ENCODE measurements at places on chromosomes 1 and 21. TPM values are rescaled to one million over a fixed set of nuclear protein-coding genes. Genes with fewer than 3 reads are reported as not detected.

DNA sequence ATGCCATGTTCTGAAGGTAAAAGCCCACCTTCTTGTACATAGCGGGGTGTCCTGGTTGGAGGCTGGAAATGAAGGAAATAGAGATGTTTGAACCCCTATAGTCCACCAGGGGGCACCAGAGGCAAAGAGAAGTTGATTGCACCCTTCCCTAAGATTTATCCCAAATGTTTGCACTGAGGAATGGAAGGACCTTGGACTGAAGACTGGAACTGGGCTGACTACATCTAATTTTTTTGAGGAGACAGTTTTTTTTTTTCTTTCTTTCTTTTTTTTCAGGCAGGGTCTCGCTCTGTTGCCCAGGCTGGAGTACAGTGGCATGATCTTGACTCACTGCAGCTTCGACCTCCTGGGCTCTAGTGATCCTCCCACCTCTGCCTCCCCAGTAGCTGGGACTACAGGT is 55.3 kb upstream of the EIF4G3 start:
- peak; percentile 44 for DNase-seq

DNA sequence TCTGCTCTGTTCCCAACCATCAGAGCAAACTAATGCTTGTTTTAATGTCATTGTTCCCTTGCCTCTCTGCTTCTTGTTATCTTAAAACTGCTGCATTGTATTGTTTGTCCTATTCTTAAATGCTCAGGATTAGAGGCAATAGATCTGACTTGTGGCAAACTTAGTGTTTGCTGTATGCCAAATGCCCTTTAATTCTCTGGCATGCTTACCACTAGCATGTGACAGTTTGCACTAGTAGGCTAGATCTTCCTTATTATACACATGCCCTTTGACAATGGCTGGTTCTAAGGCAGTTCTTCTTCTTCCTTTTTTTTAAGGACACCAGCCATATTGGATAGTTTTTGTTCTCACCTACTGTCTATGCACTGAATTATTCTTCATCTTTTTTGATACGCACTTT is 30.1 kb downstream of the PALMD start:
- DNase-seq, result no peak

- no peak for DNase-seq
These were observed 23.4 kb downstream of the WDR4 start for GRCh38 chr21:42855937-42856335.

GRCh38 chr1:24990779-24991641 is 60.9 kb upstream of the RUNX3 start:
- DNase-seq, result no peak

GRCh38 chr1:85947186-85947585 is 209.4 kb downstream of the COL24A1 start:
- DNase-seq, result no peak

GRCh38 chr1:84146411-84147032 is 2.5 kb downstream of the PRKACB start:
- peak; percentile 36 for DNase-seq

DNA sequence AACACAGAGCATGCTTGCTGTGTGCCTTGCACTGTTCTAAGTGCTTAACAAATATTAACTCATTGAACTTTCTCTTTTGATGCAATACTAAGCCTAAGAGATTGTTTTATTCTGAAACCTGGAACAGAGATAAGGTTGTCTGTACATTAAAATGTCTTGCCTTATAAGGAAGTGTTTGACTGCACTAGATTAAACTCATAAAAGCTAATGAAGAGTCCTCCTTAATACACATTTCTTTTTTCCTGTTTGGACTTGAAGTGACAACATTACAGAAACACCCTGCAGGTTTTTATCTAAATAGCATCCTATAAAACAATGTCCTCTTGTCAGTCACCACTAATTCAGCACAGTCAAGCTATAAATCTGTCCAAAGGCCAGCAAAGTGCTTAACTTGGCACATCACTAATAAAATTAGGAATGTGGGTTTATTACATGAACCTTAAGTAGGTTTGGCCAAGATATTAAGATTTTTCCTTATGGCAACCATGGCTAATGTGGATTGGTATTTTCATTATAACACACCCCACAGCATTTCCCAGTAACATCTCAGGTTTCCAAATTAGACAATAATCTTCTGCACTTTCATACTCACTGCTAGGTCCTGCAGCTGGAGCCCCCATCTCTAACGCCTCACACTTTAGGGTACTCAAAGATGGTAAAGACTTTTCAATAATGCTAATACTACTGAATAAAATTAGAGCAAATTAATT is 389.7 kb downstream of the LMO4 start:
- DNase-seq, result no peak

DNA sequence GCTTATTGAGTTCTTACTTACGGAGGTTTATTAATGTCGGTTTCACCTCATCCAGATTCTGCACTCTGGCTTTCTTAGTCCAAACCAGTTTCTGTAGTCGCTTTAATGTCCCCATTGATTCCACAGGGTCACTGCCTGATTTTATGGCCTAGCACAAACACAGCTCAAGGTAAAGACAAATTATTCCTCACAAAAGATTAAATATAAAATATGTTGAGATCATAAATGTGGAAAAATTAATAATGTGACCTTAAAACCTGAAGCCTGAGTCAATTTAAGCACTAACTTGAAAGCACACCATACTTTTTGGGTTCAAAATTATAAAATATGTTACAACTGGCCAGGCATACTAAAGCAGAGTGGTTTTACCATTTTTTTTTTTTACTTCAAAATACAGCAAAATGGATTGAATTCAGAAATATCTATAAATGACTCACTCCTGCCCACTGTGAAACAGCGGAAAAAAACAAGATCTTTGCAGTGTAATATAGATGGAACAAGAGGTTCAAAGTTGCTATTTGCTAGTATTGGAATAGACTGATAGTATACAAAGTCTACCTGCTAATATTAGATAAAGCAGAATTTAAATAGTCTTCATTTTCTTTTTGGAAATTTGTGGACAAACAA is 37.6 kb upstream of the SAMSN1 start:
- DNase-seq, result no peak

- no peak for DNase-seq
These were observed 5.8 kb downstream of the AVPR1B start for GRCh38 chr1:206111271-206111927.

- DNase-seq, result no peak
These were observed 6.4 kb downstream of the FOXD2 start for GRCh38 chr1:47444297-47444561.

- DNase-seq, result no peak
These were observed 2.4 kb upstream of the CGN start for GRCh38 chr1:151508833-151509232.

DNA sequence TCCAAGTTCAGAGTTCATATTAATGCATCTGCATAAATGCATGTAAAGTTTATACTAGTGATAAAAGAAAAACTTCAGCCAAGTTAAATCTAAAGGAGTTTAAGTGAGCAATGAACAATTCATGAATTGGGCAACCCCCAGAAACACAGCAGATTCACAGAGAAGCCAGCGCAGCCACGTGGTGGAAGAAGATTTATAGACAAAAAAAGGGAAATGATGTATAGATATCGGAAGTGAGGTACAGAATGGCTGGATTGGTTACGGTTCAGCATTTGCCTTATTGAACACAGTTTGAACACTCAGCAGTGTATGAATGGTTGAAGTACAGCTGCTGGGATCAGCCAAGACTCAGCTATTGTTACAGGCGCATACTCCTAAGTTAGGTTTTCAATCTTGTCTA is 5.7 kb downstream of the AK5 start:
- no peak for DNase-seq

- DNase-seq, result peak; percentile 56
These were observed 93.9 kb upstream of the TARDBP start for GRCh38 chr1:10918531-10918930.

GRCh38 chr1:65524931-65525265 is 104.4 kb downstream of the LEPR start:
- no peak for DNase-seq

- DNase-seq, result no peak
These were observed 138.2 kb downstream of the GLUL start for GRCh38 chr1:182253319-182253860.

DNA sequence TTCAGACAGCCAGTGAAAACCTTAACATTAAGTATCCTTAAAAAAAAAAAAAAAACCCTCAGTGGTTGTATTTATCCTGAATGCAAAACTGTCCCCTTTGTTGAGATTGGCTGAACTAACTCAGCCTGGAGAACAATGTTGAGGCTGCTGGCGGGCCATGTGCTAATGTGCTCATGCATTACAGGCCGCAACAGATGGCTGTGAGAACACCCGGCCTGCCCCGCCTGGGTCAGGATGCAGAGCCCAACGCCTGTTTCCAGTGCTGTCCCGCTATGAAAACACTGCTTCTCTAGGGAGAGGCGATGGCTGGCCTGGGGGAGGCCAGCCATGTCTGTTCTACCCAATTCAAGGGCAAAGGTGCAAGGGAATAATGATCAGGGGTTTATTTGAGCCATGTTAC is 13.8 kb downstream of the OLIG2 start:
- no peak for DNase-seq

GRCh38 chr21:34928637-34929036 is 120.5 kb downstream of the RUNX1 start:
- no peak for DNase-seq

GRCh38 chr21:42233067-42233961 is 14.4 kb downstream of the ABCG1 start:
- DNase-seq, result peak; percentile 57

DNA sequence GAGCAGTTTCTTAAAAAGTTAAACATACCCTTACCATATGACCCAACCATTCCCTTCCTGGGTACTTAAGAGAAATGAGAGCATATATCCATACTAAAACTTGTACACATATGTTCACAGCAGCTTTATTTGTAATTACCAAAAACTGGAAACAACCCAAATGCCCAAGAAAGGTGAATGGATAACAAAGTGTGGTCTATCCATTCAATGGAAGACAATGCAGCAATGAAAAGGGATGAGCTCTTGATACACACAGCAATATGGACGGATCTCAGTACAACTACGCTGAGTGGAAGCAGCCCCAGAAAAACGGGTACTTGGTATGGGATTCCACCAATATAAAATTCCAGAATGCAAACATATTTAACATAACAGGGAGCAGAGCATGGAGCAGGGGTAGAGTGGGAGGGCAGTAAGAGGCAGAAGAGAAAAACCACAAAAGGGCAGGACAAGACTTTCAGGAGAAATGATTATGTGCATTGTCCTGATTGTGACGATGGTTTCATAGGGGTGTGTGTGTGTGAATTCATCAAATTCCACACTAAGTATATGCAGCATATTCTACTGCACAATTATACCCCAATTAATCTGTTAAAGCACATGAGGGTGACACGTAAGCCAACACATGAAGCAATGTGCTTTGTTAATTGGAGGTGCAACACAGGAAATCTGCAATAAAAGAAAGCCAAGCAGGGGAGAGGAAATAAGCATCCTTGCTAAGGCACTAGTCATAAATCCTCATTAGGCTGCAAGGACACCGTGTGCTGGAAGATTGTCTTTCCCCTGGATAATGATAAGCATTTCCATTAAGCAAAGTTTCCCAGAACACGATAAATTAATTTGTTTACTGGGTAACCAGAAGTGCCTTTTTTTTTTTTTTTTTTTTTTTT is 113.1 kb upstream of the KRTAP19-8 start:
- no peak for DNase-seq

The SLC30A10 gene
- total RNA-seq, result not detected

The ZMYND12 gene
- not detected for total RNA-seq

The IL20 gene
- total RNA-seq, result not detected

The OXCT2 gene
- total RNA-seq, result 0.35 TPM

The TAL1 gene
- 0.27 TPM for total RNA-seq

The CBS gene
- total RNA-seq, result 21.6 TPM

The THEM5 gene
- total RNA-seq, result not detected
